ENCODE measurements at places on chromosomes 5 and 9. TPM values are rescaled to one million over a fixed set of nuclear protein-coding genes. Genes with fewer than 3 reads are reported as not detected.

DNA sequence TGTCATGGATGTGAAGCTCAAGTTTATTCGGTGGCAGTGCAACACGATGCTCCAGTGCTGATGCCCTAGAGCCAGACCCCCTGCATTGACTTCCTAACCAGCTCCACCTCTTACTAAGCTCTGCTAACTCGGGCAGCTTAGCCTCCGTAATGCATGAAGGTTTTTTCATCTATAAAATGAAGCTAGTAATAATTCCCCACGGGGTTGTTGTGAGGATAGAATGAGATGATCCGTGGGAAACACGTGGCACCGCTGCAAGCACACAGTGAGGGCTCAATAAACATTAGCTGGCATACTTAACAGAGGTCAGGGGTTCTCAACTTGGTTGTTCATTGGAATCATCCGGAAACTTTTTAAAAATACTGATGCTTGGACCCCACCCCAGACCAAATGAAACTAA is 6.8 kb downstream of the ENC1 start:
- H3K27me3 ChIP-seq: no peaks in the 10 kb centered on the region
- H3K4me3 ChIP-seq: no peak overlapping the region
- no peak for DNase-seq
- H3K4me1 ChIP-seq: peaks cover 10% of the 10 kb centered on the region
- no peak overlapping the region for H3K27ac ChIP-seq

GRCh38 chr9:126599047-126599650 is 14.6 kb upstream of the LMX1B start:
- DNase-seq: no peak
- H3K27me3 ChIP-seq: no peaks in the 10 kb centered on the region
- no peak overlapping the region for H3K27ac ChIP-seq
- no peak overlapping the region for H3K4me3 ChIP-seq
- no peaks in the 10 kb centered on the region for H3K4me1 ChIP-seq

AIF1L gene
- 3.6 TPM for total RNA-seq

ADAMTS19 gene
- 1.3 TPM for total RNA-seq

DNA sequence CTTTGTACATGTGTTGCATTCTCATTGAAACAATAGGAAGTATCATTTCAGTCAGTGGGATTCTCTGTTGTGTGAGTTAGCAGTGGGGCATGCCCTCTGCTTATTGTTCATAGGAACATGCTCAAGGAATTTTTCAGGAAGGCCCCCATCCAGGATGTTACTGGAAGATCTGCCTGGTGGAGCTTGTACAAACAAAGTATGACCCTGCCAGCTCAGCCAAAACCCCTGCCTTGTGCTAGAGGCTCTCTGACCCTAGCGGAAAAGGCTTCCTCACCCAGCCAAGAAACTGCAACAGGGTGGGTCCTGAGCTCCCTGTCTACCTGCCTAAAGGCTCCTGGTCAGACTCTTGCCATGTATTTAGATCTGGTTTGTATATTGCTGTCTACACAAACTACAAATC is 43.2 kb downstream of the MRRF start:
- no peak overlapping the region for H3K4me3 ChIP-seq
- no peaks in the 10 kb centered on the region for H3K27me3 ChIP-seq
- no peak for DNase-seq
- no peaks in the 10 kb centered on the region for H3K4me1 ChIP-seq

- H3K27ac ChIP-seq: no peak overlapping the region
- no peaks in the 10 kb centered on the region for H3K36me3 ChIP-seq
- DNase-seq: peak; percentile 76
- H3K4me3 ChIP-seq: no peak overlapping the region
- no peaks in the 10 kb centered on the region for H3K27me3 ChIP-seq
Observed at GRCh38 chr5:57494104-57495098, 11.8 kb upstream of the ACTBL2 start.

PDGFRB gene
- 161 TPM for total RNA-seq

GRCh38 chr5:149301049-149301743 is 29.5 kb downstream of the AFAP1L1 start:
- H3K4me1 ChIP-seq: no peaks in the 10 kb centered on the region
- no peaks in the 10 kb centered on the region for H3K27me3 ChIP-seq
- no peak overlapping the region for H3K27ac ChIP-seq
- no peak for DNase-seq

GRCh38 chr5:15837551-15838289 is 337.7 kb downstream of the FBXL7 start:
- no peak overlapping the region for H3K27ac ChIP-seq
- H3K36me3 ChIP-seq: no peaks in the 10 kb centered on the region
- no peak overlapping the region for H3K4me3 ChIP-seq
- no peak for DNase-seq
- no peaks in the 10 kb centered on the region for H3K4me1 ChIP-seq

Measured in prostate gland (tissue), 2 donors.